ENCODE measurements at places on chromosomes 7 and 10.

DNA sequence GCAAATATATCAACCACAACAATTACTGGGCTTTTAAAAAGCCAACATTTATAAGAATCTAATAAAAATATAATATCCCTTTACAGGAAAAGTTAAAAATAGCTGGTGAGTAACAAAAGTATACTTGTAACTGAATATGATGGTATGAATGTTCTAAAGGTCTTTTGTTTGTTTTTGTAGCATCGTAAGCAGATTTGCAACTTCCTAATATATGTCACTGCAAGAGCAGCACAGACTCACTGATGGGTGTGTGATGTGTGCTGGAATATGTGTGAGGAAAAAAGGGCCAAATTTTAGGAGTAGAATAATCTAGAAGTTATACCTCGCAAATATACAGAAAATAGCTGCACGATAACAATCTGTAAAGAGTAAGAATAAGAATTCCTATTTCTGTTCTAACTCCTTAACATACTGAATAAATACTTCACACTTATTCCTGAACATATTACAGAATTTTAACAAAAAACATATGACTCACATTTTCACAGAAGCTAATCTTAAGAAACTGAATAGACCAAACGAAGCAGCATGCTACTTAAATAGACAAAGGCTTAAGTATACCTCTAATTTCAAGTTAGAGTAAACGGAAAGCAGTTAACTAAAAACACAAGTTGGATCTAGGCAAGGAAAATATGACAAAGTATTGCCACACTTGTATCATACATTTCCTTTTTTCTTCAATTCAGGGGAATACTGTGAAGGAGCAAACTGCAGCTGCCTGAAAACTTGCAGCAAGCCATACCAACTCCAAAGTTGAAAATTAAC lies 9.6 kb downstream of the ETV1 start:
- no peaks in the 10 kb centered on the region for H3K36me3 ChIP-seq
- no peak for DNase-seq
- H3K27me3 ChIP-seq, result no peaks in the 10 kb centered on the region

DNA sequence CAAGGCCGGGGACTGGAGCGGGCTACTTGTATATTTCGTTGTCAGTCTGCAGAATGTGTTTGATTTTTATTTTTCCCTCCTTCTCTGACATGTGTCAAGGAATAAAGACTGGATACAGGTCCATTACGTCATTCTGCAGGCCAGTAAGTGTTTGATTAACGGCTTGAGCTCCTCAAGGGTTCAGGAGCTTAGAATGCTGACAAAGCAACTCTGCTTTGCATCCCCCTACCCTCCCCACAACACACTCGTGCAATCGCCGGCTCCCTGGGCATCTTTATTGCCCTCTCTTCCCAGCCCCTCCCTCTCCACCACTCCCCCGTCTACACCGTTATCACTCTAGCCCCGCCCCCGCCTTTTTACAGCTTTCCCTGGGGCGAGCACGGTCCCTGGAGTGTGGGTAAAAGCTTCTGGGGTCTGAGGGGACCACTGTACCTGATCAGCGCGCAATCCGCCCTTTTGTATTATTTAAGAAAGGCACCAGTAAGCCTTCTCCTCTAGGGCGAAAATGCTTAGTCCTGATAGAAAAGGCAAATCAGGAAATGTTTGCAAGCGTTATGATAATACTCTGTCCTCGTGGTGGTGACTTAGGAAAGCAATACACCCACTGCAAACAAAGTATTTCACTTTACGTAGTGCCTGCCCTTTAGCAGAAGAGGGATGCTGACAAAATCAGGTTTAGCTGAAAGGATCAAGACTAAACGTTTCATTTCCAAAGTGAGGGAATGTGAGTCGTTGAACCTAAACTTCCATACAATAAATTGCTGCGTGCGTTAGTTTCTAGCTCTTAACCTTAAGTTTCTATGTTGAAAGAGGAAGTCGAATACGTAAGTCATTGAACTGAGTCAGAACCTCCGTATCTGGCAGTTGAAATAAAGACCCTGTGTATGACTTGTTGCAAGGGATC lies 1.4 kb upstream of the CREB5 start:
- H3K4me3 ChIP-seq, result no peak overlapping the region
- peaks cover 5% of the 10 kb centered on the region for H3K4me1 ChIP-seq
- H3K36me3 ChIP-seq, result no peaks in the 10 kb centered on the region
- peaks cover 49% of the 10 kb centered on the region for H3K27me3 ChIP-seq
- DNase-seq, result no peak

DNA sequence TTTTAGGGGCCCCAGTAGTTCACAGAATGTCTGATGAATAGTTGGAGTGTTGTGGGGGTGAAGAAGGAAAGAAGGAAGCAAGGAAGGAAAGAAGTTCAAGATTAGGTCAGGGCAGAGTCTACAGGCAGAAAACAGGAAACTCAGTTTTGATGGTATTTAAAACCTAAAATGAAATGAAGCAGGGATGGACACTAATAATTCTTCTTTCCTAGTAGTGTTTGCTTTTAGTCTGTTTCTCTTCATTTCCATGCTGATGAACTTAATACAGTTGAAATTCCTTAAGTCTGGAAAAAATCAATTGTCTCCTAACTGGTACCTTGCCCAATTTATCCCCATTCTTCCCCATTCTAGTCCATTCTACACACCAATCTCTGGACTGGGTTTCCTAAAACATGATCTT lies 59.0 kb upstream of the GSAP start:
- no peaks in the 10 kb centered on the region for H3K4me1 ChIP-seq
- no peak for DNase-seq
- no peak overlapping the region for H3K4me3 ChIP-seq

- H3K36me3 ChIP-seq, result no peaks in the 10 kb centered on the region
- no peak overlapping the region for H3K27ac ChIP-seq
- no peak overlapping the region for H3K4me3 ChIP-seq
- H3K27me3 ChIP-seq, result no peaks in the 10 kb centered on the region
Observed at GRCh38 chr10:79382491-79382941, 35.2 kb downstream of the PPIF start.

DNA sequence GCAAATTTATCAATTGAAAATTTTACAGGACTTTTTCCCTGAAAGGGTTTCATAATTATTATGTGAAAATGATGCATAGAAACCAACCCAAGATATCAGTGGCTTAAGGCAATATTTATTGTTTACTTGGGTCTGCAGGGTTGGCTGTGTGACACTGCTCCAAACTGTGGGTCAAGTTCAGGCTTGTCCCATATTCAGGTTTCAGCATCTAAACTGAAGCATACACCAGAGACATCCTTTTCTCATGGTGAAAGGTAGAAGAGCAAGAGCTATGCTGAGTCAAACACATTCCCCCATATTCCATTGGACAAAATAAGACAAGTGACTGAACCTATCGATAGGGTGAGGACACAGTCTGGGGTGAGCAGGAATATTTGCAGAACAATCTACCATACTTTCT lies 110.9 kb downstream of the MAPK8 start:
- H3K27me3 ChIP-seq, result no peaks in the 10 kb centered on the region
- no peak for DNase-seq
- no peak overlapping the region for H3K4me3 ChIP-seq
- H3K36me3 ChIP-seq, result no peaks in the 10 kb centered on the region
- no peak overlapping the region for H3K27ac ChIP-seq
- no peaks in the 10 kb centered on the region for H3K4me1 ChIP-seq

GRCh38 chr7:116259871-116260440 lies 49.6 kb downstream of the TES start:
- H3K4me1 ChIP-seq, result peaks cover 43% of the 10 kb centered on the region
- H3K27me3 ChIP-seq, result no peaks in the 10 kb centered on the region
- no peak overlapping the region for H3K4me3 ChIP-seq

DNA sequence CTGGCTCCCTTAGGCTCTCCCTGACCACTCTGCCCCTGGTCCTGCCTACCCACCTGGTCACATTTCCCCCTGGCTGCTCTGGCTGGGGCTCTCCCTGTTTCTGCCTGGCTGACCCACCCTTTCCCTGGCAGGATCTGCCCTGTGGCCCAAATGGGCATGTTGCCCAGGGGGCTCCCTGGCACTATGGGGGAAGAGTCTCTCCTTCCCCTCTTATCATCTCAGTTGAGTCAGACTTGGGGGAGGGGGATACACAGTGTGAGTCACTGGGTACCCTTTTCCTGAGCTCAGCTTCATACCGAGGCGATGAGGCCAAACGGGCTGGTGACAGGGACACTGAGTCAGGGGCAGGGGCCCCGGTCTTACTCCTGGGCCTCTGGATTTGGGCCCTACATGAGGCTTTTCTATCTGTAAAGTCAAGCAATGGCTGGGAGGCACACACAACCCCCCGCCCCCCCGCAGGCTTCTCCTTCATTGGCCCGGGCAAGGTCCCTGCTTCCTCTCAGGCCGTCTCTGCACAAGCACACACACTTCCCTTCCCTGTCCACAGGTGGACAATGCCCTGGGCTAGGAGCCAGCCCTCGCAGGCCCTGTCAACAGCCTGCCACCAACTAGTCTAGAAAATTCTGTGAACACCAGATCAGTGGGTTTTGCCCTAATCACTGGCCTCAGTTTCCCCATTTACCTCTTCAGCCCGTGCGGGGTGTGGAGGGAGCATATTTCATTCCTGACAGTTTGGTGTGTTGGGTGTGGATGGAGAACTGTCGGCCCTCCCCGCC lies 627 bp upstream of the FLNC start:
- DNase-seq, result no peak
- peak overlapping the region; percentile 67 for H3K4me3 ChIP-seq
- H3K4me1 ChIP-seq, result peaks cover 35% of the 10 kb centered on the region

DNA sequence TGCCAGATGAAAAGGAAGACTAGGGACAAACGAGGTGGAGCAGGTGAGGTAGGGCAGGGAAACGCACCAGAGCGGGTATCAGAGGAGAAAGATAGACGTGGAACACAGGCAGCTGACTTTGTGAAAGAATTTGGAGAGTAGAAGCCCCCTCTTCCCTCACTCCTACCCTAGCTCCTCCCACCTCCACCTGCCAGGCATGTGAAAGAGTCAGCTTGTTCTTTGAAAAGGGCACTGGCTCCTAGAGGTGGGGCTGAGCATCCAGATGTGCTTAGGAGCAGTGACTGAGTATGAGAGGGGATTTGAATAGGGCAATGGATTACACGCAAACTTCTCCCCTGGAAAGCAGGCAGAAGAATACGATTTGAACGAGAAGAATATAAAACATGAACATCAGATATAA lies 174.2 kb upstream of the INHBA start:
- no peaks in the 10 kb centered on the region for H3K36me3 ChIP-seq
- DNase-seq, result no peak
- no peak overlapping the region for H3K4me3 ChIP-seq
- 0 out of 2 replicates have a peak, but pooled peaks cover 6% of the 10 kb centered on the region for H3K27me3 ChIP-seq
- H3K27ac ChIP-seq, result no peak overlapping the region

DNA sequence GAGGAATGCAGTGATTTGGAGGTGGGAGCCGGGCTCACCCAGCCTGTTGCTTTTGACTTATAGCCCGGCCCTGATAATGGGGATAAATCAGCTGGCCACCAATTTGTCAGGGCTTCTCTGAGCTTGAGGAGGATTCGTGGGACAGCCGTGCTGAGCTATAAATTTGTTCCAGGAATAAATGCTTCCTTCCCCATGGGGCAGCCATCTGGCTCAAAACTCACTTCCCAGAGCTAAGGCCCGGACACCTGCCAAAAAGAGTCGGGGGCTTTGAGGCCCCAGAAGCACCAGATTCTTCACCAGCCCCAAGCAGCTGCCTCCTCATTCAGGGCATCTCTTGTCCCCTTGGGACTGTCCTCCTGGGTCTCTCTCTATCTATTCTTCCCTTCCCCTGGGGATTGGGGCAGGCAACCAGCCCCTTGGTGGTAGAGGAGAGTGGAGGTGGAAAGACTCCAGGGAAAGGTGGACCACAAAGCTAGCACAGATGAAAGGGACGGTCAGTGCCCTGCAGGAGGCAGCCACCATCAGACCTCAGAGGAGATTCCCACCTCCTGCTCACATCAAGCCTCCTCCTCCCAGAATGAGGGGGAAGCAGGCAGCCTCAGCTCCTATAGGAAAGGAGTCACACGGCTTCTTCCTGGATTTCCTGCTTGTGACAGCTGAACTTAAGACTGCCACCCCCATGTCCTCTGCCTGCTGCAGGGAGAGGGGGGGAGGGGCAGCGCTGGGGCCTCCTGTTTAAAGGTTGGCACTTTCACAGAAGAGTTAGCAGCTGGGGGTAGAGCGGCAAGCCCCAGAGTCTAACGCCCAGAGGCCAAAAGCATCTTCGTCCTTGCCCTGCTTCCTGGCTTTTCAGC lies 44.2 kb upstream of the LRRC4 start:
- H3K36me3 ChIP-seq, result no peaks in the 10 kb centered on the region
- no peak for DNase-seq
- H3K27me3 ChIP-seq, result no peaks in the 10 kb centered on the region
- no peak overlapping the region for H3K27ac ChIP-seq

GRCh38 chr10:33509231-33509831 lies 174.9 kb upstream of the NRP1 start:
- H3K27ac ChIP-seq, result no peak overlapping the region
- DNase-seq, result peak; percentile 56

GRCh38 chr7:107744345-107744750 lies 406 bp downstream of the CBLL1 start:
- H3K27me3 ChIP-seq, result no peaks in the 10 kb centered on the region
- peak overlapping the region; percentile 86 for H3K4me3 ChIP-seq
- H3K27ac ChIP-seq, result peak overlapping the region; percentile 86
- peaks cover 4% of the 10 kb centered on the region for H3K36me3 ChIP-seq
- H3K4me1 ChIP-seq, result peaks cover 22% of the 10 kb centered on the region

DNA sequence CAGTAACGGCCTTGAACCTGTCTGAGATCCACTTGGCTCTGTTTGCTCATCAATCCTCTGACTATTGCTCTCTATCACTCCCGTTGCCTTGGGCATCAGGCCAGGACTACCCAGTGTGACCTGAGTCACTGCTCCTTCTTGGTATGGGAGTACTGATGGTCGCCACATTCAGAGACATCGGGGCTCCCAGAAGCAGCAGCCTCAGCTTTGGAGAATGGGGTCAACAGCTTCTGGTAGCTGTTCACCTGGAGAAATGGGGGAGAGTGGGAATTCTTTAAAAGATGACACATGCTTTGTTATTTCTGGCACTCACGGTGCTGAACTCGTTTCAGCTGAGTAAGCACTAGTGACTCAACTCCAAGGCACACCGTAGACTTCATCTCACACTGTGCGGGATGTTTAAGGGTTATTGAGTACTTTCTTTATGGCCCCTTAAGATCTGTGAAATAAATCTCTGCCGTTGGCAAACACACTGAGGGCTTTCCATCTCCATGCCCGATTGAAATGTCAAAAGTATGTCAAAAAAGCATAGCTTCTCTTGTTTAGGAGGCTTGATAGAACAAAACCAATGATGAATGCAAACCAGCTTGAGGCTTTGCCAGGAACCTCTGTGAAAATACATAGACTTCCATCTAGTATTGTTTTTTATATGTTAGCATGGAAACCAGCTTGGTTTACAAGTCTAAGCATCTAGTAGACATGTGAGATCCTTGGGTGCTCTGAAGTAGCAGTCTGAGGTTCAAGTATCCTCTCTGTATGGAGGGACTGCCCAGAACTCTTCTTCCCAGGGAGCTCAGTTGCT lies 333.1 kb downstream of the CXCL12 start:
- no peaks in the 10 kb centered on the region for H3K36me3 ChIP-seq
- DNase-seq, result no peak
- no peak overlapping the region for H3K27ac ChIP-seq

- DNase-seq, result no peak
- no peak overlapping the region for H3K4me3 ChIP-seq
- no peaks in the 10 kb centered on the region for H3K36me3 ChIP-seq
Observed at GRCh38 chr10:119783665-119784027, 57.8 kb downstream of the INPP5F start.
